ENCODE measurements at places on chromosomes 3 and 15.

- no peak for DNase-seq
Observed at GRCh38 chr3:65636326-65636725, 402.4 kb downstream of the MAGI1 start.

DNA sequence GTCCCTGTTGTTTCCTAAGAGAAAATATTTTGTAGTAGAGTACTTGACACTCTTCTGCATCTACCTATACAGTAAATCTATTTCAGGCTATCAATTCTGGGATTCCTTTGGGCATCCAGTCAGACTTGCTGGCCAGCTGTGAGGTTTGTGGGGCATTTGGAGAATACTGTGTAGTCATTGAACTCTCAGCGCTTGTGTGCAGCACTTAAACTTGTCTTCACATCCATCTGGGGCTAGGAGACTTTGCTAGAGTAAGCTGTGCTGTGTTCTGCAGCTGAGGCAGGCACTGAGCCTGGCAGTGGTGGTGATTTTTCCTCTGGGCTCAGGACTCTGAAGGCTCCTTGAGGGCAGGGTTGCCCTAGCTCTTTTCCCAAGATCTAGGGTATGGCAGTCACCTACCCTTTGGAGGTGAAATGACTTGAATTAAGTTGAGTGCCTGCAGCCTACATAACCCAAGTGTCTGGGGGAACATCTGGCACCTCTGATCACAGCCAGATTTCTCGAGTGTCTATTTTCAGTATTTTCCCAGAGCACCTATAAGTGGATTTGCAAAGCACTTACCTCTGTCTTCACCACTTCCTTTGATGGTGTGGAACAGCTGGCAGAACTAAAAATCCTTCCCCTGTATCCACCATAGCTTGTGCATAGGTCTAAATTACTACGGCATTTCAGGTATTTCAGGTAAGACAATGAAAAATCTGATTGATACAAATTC is 19.3 kb downstream of the CLSTN2 start:
- no peak for DNase-seq

DNA sequence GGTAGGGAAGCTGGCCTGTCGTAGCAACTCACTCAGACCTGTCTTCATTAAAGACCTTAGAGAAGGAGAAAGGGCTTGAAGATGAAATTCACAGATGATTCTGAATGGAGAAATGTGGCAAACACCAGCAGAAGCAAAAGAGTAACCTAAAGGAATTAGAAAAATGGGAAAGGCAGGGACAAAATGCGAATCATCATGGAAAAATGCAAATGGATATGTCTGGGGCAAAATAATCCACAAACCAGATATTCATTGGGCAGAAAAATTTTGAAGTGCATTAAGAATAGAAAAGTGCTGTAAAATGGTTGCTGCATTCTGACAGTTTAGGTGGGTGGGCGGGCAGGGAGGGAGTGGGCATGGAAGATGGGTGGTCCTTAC is 156.9 kb upstream of the RASGRP1 start:
- DNase-seq: no peak

DNA sequence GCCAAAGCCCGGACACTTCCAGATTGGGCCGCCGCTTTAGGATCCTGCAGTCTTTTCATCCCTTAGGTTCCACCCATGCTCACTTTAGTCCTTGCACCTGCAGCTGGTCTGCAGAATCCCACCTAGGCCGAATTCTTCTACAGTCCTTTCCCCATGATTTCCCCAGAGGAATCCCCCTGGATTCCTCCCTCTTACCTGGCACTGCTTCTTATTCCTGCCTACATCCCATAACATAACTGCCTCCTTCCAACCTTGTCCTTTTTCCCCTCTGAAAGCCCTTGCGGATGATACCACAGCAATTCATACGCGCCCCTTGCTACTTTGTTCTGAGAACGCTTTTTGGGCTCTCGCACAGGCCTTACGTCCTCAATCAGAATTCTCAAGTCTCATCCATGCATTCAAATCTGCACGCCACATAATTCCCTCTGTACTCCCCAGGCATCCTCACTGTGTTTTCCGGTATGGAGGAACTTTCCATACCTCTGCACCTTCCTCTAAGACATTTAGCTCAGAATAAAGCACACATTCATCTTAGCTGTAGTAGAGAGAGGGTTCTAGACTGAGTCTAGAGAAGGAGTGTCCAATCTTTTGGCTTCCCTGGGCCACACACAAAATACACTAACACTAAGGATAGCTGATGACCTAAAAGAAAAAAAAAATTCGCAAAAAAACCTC is 619 bp downstream of the EIF2AK4 start:
- no peak for DNase-seq

DNA sequence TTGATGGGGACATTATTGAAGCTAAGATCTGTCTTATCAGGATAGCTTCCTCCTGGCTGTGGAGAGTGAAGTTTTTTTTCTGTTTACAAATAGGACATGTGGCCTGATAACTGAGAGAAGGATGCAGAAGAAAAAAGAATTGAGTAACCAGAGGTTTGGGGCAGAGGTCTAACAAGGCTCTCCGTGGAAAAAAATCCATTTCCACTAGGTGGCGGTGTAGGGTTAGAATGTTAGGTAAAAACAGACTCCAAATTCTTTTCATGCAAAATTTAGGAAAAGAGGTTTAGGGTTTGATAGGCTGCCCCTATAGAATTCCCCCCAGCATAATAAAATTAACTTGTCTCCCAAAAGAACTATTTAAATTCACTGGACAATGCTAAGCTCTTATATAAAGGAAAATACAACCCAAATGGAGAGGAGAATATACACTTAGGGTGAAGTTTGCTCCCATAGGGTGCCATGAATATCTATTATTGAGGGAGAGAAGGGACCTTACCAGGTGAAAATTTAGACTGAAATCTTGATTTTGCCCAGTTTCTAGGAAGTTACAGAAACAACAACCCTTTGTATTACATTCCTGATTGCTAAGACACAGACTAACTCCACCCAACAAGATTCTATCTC is 1560.4 kb downstream of the OTOL1 start:
- no peak for DNase-seq

- DNase-seq: no peak
Observed at GRCh38 chr3:151213151-151213550, 10.1 kb upstream of the GPR171 start.

GRCh38 chr3:194732617-194733016 is 46.9 kb downstream of the FAM43A start:
- no peak for DNase-seq

All from activated T-helper 1 cell treated with anti-CD3 and anti-CD28 coated beads, Interleukin-2, amount 50 U/mL, for 16 hours (primary cell).